ENCODE measurements at places on chromosomes 12 and 14.
A peak's percentile ranks its signal among the peaks of the same experiment; 100 is the strongest.

- no peak for DNase-seq
Measured at GRCh38 chr14:30958555-30959407, 66.7 kb upstream of the AP4S1 start.

GRCh38 chr12:49928471-49928870 is 22.1 kb upstream of the AQP2 start:
- peak; percentile 7 for DNase-seq

DNA sequence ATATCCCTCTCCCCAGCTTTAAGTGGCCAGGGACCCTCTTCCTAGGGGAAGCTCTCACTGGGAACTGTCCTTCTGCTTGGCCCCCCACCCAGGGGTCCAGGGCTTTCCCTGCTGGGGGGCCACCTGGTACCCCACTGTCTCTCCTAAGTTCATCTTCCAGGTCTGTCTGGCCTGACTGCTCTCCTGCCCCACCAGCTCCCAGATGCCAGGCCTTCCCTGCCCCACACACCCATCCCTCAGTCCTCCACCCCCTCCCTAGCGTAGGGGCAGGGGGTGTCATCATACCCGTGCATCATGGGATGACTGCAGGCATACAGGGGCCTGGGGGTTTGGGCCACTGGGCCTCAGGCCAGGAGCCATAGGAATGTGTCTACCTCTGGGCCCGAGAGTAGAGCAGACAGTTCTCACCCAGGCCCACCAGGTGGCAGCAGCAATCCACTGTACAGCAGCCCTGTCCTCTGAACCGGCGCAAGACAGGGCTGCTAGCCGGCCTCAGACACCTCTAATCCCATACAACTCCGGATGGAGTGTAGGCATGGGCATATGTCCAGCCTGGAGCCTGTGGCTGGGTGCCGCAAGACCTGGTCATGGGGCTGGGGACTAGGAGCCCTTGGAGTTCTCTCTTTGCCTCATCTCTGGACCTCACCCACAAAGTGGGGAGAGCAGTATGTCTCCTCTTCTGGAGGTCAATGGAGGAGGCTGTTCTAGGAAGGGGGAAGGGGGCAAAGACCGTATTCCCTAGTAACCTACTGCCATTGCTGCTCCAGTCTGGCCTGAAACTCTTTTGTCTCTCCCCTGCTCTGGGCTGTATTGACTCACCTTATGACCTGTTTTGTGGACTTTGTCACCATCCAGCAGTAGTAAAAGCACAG is 10.0 kb upstream of the SMARCD1 start:
- DNase-seq = peak; percentile 84

DNA sequence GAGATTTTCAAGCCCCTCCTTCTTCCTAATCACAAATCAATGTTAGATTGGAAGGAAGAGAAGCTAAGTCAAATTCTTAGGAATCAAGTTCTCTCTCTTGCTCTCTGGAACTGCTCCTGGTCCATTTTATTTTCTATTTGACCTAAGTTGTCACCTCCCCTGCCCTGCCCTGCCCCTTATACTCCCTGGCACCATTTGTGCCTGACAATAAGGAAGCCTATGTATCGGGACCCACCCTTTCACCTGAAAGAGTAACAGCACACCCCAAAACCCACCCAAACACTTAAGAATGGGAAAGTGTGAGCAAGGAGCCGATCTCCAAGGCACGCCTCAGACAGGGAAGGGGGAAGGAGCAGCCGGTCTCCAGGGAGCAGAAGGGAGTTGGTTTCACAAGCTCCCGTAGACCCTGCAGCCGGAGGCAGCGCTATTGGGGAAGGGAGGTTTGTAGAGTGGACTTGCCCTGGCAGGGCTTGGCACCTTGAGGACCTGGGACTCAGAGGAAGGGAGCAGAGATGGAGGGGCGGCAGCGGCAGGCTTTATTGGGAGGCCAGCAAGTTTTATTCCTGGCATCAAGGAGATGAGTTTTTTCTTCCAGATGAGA is 1.6 kb downstream of the LRRC74A start:
- DNase-seq = no peak

DNA sequence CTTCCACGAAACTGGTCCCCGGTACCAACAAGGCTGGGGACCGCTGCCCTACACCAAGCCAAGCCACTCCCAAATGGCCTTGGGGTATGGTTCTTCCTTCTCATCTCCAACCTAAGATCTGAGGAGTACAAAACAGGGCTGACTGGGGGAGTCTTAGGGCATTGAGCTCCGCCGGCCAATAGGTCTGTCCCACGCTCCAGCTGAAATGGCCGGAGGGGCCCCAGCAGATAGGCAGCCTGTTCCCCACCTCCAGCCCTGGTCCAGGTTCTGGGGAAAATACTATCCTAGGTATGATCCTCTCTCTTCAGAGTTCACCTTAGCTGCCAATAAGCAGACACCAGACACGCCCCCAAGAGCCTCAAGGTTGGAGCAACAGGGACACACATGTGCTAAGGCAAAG is 90.2 kb downstream of the ACTN1 start:
- peak; percentile 40 for DNase-seq

DNA sequence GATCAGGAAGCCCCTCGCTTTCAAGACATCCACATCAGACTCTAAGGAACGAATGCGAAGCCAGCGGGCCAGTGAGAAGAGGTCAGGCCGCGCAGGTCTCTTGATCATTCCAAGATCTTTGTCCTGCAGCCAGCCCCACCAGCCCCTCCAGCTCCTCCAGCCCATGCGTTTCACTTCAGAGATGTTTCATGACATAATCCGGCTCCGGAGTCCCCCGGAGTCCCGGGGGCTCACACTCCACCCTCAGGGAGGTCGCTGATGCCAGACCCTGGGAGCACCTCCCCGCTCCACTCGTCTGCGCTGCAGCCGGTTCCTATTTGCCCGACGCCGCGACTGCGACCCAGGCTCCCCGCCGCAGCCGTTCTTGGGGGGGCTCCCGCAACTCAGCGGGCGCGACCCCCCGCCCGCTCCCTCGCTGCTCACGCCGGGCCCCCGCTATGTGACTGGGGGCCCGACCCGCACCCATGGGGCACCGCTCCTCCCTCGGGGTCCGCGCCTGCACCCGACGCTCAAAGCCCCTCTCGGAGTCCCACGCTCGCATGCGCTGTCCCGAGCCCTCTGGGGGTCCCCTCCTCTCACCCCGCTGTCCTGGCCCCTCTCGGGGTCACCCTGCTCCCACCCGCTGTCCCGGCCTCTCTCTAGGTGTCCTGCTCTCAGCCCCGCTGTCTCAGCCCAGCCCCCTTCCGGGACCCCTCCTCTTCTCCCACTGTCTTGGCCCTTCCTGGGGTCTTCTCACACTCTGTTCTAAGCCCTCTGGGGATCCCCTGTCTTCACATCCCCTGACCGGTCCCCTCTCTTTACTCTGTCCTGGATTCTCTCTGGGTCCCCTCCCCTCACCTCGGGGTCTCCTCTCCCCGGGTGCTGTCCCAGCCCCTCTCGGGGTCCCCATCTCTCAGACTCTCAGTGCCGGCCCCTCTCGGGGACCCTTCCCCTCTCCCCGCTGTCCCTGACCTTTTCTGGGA is 1.1 kb downstream of the TAOK3 start:
- no peak for DNase-seq

GRCh38 chr12:64679487-64680001 is 69.2 kb downstream of the RASSF3 start:
- DNase-seq = peak; percentile 93

DNA sequence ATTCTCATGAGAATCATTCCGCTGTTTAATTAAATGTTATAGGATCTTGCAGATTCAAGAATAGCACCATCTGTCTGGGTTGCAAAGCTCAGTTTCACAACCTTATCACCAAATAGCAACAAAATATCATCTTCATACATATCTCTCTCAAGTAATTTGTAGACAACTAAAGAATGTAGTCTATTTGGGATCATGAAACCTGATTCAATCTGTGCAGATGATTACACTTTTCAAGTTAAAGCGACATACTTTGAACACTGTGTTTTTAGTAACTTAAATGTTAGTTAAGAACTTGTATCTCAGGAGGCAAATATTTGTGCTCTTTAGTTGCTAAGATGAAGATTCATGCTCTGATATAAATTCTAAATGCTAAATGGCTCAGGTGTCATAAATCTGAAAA is 14.8 kb downstream of the MED13L start:
- no peak for DNase-seq

DNA sequence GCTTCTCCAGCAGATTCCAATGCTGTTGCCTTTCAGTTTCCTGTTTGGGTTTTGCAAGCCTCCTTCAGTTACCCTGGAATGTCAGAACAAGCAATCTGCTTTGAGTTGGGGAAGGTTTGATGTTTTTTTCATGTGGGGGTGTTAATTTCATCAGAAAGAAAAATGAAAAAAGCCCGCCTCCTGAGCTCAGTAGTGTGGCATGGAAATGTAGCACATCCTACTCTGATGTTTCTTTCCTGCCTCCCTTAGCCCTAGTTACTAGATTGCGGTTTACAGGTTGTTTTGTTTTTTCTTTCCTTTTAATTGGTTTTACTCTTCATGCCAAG is 22.6 kb downstream of the IFNG-AS1 start:
- no peak for DNase-seq

DNA sequence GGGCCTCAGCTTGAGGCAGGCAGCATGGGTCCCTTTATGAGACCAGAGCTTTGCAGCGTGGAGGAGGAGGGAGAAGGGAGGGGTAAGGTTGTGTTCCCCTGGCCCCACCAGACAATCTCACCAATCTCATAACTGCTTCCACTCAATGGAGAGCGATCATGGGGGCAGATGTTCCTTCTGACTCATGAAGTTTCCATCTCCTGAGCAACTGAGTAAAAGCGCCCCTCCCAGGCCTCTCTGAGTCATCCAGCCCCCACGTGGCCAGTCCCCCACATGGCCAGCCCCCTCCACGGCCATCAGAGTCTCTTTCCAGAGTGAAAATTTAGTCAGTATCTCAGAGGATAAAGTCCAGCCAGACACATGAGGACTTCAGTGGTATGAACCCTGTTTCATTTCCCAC is 39.2 kb upstream of the PLXNC1 start:
- no peak for DNase-seq

GRCh38 chr12:11563785-11564739 is 85.4 kb upstream of the ETV6 start:
- DNase-seq = no peak

GRCh38 chr12:104485651-104486362 is 29.1 kb downstream of the CHST11 start:
- DNase-seq = no peak

GRCh38 chr12:39752482-39753137 is 133.0 kb upstream of the ABCD2 start:
- DNase-seq = no peak

GRCh38 chr14:55438066-55438683 is 2.2 kb downstream of the TBPL2 start:
- no peak for DNase-seq

GRCh38 chr12:129893691-129894090 is 10.1 kb downstream of the TMEM132D start:
- no peak for DNase-seq

DNA sequence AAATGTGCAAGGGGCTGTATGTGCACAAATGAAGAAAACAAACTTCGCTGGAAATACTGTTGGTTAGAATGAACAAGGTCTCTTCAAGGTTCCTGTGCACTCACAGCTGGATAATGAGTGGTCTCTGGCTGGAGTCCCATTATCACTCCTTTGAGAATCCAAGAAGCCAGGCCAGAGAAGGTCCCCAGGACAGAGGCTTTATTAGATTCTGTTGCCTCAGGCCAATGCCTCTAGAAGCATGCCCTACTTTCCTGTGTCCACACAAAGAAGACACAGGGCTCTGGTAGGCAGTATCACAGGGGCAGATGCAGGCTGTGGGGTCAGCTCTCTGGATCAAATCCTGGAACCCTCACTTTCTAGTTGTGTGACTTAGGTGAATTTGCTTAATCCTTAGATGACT is 384.7 kb downstream of the GRIN2B start:
- DNase-seq = no peak

DNA sequence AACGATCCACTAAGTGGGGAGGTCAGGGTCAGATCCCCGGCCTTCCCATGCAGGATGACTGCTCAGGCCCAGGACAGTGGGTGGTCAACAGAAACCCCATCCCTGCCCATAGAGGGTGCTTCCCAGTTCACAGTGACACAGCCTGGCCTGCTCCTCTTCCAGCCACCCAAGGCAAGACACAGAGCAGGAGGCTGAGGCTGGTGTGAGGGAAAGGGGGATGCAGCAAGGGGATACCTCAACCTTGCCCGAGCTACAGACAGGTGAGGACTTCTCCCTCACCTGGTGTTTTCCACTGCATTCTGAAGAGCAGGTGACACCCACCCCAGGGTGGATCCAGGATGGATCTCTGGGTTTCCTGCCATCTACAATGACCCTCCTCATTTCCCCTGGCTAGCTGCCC is 106.7 kb downstream of the KIF26A start:
- DNase-seq = no peak

DNA sequence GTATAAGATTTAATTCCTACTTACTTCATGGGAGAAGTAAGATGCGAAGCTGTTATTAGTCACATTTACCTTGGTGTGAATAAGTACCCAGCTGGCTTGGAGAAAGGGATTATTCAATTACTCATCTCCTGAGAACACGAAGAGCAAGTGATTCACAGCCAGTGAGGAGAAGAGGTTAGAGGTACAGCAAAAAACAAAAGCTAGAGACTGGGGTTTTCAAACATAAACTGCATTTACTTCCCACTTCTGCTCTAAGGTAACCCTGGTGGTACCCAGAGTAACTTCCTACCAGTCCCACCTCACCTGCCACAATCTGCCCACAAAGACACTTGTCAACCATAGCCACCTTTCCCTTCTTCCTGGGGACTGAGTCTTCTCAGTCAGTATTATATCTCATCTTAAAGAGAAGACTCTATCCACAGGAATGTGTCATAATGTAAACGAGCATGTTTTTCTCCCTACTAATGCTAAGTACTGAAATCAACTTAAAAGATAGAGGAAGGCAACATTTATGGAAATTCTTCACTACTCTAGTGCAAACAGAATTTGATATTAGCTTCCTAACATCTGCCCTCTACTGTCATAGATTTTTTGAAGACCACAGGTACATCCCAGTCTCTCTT is 6.0 kb upstream of the IL22 start:
- no peak for DNase-seq

GRCh38 chr12:116933512-116934246 is 22.9 kb downstream of the FBXW8 start:
- no peak for DNase-seq

GRCh38 chr14:68894802-68895703 is 84.0 kb downstream of the ACTN1 start:
- DNase-seq = no peak

Measured in breast epithelium (tissue), 4 donors.